Stimulated activated naive CD4-positive, alpha-beta T cell (primary cell): ENCODE measurements at places on chromosomes 1 and 21.

- no peak for DNase-seq
These were observed 7.5 kb upstream of the USH2A start for GRCh38 chr1:216430744-216431143.

DNA sequence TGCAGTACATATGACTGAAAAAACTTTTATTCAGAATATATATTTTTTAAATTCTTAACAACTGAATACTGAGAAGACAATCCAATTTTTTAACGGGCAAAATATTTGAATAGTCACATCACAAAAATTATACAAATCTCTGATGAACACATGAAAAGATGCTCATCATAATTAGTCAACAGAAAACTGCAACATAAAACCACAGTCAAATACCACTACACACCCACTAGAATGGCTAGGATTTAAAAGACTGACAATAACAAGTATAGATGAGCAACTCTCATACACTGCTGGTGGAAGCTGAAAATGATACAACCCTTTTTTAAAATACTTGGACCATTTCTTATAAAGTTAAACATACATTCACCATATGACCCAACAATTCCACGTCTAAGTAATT, 87.7 kb upstream of the TNFSF4 start:
- no peak for DNase-seq

DNA sequence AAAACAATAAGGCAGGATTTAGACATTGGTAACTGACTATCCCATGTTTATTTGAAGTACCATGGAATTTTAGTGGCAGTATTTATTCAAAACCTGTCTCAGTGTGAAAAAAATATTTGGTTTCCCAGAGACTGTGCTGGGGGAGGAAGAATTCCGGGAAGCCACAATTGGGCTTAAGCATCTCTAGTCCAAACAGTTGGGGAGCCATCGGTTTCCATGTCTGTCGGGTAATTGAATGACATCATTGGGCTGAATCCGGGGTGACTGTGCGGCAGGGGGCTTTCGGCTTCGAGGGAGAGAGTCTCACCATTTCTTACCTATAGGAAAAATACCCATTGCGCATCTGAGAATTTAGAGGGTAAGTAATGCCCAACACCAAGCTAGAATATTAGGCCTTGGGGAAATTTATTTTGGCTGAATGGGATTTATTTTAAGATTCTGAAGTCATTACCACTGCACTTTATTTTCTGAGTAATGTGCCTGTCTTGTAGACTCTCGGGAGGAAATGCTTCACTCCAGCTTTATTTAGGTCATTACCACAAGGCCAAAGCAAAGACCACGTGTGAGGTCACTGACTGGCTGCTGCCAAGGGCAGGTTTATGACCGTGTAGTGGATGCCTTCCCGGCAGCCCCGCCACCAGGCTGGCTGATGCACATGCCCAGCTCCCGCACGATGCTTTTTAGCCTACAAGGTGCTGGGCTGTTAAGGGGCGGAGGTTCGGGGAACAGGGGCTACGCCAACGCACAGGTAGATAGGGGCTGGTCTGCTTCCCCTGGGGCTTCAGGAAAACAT, 23.1 kb upstream of the UMODL1 start:
- no peak for DNase-seq

DNA sequence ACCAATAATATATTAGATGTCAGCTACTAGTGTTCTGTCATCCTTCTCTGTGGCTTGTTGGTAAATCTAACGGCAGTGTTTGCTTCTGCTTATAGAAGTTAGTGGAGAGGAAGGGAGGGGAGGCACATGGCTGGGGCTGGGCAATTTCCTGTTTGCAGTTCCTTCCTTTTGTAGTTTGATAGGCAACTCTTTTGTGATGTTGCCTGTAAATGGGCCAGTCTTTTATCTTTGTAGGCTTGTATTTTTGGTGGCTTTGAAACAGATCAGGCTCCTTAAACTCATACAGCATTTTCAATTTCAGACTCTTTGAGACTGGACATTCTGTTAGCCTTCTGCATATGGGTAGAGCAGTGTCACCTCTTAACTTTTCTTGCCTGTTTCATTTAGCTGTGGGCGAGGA, 48.1 kb downstream of the CDC14A start:
- DNase-seq: peak; percentile 84

GRCh38 chr1:17603091-17603841, 63.8 kb downstream of the ARHGEF10L start:
- no peak for DNase-seq

DNA sequence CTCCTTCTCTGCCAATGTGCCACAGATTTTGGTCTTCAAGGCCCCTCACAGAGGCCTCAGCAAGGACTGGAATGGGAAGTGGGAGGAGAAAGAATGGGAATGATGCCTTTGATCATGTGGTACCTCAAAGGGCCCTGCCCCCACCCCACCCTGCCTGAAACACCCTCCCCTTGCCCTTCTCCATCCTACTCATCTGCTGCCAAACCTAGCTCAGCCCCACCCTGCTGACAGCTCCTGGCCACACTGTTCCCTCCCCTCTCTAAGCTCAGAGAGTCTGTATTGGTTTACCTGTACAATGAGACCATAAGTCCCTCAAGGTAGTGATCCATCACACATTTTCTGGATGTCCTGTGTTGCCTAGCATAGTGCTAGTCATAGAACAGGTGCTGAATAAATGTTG, 6.7 kb upstream of the ARHGAP30 start:
- no peak for DNase-seq

- DNase-seq: no peak
These were observed 10.1 kb downstream of the TMEM63A start for GRCh38 chr1:225872075-225872430.

DNA sequence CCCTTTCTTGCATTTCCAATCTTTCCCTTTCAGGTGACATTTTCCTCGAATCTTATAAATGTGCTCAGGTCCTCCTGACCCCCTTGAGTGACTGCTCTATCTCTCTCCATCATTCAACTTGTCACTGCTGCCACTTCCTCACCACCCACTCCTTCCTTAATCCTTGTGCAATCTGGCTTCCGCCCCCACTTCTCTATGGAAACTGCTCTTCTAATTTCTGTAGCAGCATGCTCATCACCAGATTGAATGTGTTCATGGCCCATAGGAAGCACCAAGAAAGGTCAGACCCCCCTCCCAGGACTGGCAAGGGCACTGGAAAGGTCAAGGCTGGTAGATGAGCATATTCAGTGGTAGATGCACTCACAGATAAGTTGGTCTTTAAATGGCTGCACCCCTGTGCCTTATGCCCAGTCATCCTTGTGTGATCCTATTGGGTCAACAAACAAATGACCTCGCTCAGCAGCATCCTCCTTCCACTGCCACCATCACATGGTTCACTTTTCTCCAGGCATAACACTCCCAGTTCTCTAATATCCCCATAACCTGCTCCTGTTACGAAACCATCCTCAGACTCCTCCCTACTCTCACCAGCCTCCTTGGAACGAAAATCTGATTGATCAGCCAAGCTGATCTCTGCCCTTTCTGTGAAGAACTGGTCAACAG, 288.5 kb upstream of the POU3F1 start:
- DNase-seq: no peak

DNA sequence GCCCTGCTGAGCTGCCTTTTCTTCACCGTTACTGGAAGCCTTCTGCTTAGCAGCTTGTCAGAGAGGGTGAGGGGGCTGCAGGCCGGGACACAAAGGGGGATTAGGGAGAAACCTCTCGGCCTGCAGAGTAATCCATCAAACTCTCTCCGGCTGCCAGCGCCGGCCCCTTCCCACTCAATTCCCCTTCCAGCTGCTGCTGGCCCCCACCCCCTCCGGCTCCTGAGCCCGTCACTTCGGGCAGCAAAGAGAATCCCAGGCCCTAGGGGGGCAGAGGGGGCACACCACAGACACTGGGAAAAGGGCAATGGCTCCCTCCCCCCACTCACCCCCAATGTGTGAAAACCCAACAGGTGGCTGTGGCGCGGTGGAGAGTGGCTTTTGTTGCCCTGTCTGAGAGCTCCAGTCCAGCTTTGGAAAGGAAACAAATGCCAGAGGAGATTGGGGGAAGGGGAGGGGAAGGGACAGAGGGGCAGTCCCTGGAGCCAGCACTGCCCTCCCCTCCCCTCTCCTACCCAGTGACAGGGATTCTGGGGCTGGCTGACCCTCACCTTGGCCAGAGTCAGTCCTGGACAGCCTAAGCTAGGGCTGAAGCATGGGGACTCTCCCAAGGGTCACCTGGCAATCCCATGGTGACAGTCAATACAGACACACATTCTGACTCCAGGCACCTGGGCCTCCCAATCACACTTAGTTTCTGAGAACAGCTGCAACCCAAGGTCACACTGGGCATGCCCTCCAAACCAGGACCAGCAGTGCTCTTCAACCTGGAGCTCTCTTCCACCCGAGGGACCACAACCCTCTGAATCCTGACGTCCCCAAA, 9.5 kb downstream of the SLC45A3 start:
- no peak for DNase-seq

- DNase-seq: no peak
These were observed 109.8 kb downstream of the USP25 start for GRCh38 chr21:15839601-15840000.

- DNase-seq: no peak
These were observed 26.6 kb downstream of the SDE2 start for GRCh38 chr1:225972344-225973152.

DNA sequence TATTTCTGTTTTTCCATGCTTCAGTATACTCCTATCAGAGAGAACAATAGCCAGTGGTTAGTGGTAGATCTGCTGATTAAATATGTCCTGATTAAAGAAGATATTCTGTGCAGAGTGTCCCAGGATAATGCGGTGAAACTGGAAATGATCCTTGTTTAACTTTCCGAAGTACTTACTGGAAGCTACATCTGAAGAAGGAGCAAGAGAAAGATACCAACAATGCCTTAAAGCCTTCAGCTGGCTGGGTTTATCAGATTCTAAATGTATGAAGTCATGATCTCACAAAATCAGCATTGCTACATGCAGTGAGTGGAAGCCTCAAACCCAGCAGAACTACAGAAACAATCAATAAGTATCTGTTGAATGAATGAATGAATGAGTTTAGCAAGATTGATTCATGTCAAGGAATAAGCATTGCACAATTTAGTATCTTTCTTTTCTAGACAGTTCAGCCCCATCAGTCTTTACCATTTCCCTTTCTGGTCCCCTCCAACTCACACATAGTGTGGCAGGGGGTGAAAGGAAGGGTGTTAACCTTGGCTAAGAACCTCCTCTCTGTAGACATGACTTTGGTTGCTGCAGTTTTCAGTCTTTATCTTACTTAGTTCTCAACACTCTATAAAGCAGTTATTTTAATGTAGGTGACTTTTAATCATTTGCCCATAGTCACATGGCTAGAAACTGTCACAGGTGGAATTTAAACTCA, 24.7 kb upstream of the DNASE2B start:
- DNase-seq: no peak

GRCh38 chr1:165645654-165646366, 14.8 kb downstream of the MGST3 start:
- DNase-seq: no peak

DNA sequence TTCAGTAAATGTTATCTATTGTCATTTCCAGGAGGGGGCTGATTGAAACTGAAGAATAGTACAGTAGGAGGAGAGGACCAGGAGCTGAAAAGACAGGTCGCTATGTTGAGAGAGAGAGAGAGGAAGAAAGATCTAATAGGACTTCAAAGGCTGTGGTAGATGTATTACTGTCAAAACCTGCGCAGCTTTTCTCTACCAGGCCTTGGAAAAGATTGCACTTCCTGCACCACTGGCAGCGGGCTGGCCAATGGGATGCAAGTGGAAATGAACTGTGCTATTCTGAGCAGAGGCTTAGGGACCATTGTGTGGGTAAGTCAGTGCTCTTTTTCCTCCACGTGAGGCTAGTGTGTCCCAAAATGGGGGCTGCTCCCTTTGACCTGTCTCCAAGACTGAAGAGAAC, 47.1 kb downstream of the MDM4 start:
- no peak for DNase-seq

GRCh38 chr1:113868387-113869083, 3.0 kb downstream of the PTPN22 start:
- DNase-seq: no peak

DNA sequence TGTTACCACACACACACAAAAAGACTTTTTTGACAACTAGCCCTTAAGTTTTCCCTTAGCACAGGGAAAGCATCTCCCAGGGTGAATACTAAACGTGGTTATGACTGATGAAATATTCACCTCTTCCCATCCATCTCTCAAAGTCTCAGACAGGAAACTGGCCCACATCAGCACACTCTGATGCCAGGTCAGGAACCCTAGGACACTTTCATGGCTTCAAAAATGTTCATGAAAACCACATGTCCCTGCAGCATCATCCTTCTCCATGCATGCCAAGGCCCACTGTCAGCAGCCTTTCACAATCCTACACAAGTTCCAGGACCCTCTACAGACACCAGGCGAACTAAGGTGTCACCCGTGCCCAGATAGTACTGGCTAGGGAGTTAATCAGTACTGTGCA, 68.7 kb downstream of the DNTTIP2 start:
- DNase-seq: no peak

- DNase-seq: no peak
These were observed 794 bp downstream of the NID1 start for GRCh38 chr1:236063919-236064673.

GRCh38 chr1:150674881-150675280, 22.1 kb downstream of the GOLPH3L start:
- DNase-seq: no peak

- no peak for DNase-seq
These were observed 33.6 kb downstream of the CC2D1B start for GRCh38 chr1:52332411-52332810.

DNA sequence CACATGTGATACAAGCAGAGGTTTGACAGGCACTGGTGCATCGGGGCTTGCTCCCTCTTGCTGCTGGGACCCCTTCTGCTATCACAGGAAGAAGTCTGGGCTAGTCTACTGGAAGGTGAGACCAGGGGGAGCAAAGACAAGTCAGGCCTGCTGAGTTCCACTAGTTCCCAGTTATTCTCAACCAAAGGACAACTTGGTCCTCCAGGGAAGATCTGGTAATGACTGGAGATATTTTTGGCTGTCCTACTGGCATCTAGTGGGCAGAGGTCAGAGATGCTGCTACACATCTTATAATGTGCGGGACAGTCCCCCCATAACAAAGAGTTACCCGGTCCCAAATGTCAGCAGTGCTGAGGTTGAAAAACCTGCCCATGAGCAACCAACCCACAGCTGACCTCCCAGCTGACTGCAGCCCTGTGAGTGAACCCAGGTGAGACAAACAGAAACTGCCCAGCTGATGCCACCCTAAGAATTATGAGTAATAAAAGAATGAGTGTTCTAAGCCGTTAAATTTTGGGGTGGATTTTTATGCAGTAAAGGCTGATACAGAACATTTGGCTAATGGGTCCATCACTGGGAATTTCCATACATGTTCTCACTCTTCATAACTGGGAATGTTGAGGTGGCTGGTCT, 71.6 kb downstream of the NENF start:
- no peak for DNase-seq

- peak; percentile 38 for DNase-seq
These were observed 10.6 kb downstream of the GFI1 start for GRCh38 chr1:92476071-92476631.

- no peak for DNase-seq
These were observed 1.3 kb upstream of the RD3 start for GRCh38 chr1:211493133-211493871.
